Fibroblast of skin of right biceps (primary cell): ENCODE measurements at places on chromosomes 5 and 9.

DNA sequence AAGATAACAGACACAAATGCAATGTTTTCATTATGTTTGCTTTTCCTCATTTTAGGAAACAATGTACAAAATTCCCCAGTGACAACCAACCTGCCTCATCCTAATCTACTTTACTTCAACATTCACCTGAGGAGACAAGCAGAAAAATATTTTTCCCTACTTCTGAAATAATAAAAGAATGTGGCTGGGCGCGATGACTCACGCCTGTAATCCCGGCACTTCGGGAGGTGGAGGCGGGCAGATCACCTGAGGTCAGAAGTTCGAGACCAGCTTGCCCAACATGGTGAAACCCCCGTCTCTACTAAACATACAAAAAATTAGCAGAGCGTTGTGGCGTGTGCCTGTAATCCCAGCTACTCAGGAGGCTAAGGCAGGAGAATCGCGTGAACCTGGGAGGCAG lies 36.9 kb downstream of the MYO10 start:
- no peak for DNase-seq

- no peak for DNase-seq
These were observed 146.5 kb downstream of the CACNA1B start for GRCh38 chr9:138024131-138024530.

DNA sequence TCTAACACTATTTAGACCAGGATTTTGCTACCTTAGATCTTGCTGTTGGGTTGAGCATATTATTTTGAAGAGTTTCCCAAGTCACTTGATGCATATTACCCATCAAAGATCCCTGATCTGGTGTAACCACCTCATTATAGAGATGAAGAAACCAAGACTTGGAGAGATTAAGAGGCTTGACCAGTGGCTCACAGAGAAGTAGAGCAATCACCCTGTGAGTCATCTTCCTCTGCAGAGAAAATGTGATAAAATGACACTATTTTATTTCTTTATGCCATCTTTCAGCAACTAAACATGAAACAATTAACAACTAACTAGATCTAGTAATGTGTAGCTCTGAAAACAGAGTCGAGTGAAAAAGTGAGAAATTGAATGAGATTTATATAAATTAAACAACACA lies 76.1 kb downstream of the KIF4B start:
- DNase-seq = peak; percentile 9

GRCh38 chr5:141969783-141970771 lies 1.2 kb downstream of the RNF14 start:
- no peak for DNase-seq

DNA sequence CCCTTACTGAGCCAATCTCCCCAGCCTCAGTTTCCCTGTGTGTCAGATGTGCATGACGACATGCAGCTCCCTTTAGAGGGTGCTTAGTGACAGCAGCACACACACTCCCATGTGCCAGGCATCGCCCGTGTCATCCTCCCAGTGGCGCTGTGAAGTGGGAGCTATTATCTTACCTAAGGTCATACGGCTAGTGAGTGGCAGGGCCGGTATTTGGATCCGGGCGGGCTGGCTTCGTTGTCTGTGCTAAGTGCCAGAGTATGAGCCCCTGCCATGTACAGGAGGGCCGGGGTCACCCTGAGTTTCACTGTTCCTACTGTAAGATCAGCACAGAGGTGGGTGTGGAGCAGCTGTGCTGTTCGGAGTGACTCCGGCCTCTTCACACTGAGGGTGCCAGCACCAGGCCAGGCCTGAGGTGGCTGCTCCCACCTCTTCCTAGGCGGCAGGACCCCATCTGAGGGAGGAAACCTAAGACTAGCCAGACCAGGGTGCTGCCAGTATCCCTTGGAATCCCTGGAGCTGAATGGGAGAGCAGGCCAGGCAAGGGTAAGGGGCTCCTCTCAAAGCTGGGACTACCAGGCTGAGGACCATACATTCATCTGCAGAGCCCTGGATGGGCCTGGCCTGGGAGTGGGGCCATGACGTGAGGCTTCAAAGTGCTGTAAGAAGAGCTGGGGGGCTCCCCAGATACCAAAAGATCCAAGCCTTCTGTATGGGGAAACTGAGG lies 22.5 kb downstream of the AQP7 start:
- DNase-seq = no peak

DNA sequence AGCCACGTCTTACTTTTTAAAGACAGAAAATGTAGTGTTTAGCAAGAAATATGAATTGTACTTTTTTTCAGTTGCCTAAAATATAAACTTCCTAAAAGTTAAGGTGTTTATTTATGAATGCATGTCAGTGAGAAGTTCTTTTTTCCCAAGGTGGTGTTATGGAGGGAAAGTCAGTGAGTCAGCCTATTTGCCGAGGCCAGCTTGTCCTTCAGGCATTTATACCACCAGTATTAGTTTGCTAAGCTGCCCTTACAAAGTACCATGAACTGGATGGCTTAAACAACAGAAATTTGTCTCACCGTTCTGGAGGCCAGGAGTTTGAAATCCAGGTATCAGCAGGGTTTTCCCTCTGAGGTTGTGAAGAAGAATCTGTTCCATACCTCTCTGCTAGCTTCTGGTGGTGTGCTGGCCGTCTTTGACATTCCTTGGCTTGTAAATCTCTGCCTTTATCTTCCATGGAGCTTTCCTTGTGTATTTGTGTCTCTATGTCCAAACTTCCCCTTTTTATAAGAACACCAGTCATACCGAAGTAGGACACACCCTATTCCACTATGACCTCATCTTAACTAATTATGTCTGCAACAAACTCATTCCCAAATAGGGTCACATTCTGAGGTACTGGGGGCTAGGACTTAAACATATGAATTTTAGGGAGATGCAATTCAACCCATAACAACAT lies 38.4 kb downstream of the PRKACG start:
- no peak for DNase-seq

- DNase-seq = peak; percentile 45
These were observed 31.8 kb upstream of the FOXB2 start for GRCh38 chr9:76987594-76988200.

DNA sequence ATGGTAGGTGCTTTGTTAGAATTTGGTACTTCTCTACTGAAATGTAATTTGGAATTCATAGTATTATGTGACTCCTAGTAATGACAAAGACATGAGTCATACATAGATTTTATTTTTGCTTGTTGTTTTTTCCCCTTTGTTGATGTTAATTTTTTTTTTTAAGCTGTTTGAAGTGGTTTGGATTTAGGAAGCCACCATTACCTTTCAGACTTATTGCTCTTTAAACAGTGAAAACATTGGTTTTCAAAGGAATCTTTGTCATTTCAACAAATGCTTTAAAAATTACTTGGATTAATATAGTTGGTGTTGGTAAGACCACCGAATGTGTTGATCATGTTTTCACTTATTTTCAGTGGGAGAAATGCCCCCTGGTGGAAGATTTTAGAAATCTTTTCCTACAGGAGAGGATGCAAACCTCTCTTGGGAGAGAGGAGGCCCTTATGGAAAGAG lies 170.1 kb upstream of the PITX1 start:
- no peak for DNase-seq

DNA sequence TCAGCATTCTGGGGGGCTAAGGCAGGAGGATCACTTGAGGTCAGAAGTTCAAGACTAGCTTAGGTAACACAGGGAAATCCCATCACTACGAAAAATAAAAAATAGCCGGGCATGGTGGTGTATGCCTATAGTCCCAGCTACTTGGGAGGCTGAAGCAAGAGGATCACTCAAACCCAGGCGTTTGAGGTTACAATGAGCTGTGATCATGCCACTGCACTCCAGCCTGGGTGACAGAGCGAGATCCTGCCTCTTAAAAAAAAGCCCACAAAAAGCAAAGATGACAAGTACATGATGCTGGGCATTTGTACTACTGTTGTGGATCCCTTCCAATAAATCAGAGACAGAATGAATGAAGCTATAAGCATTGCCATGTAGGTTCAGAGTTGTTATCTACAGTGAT lies 320.1 kb upstream of the PANK3 start:
- no peak for DNase-seq

DNA sequence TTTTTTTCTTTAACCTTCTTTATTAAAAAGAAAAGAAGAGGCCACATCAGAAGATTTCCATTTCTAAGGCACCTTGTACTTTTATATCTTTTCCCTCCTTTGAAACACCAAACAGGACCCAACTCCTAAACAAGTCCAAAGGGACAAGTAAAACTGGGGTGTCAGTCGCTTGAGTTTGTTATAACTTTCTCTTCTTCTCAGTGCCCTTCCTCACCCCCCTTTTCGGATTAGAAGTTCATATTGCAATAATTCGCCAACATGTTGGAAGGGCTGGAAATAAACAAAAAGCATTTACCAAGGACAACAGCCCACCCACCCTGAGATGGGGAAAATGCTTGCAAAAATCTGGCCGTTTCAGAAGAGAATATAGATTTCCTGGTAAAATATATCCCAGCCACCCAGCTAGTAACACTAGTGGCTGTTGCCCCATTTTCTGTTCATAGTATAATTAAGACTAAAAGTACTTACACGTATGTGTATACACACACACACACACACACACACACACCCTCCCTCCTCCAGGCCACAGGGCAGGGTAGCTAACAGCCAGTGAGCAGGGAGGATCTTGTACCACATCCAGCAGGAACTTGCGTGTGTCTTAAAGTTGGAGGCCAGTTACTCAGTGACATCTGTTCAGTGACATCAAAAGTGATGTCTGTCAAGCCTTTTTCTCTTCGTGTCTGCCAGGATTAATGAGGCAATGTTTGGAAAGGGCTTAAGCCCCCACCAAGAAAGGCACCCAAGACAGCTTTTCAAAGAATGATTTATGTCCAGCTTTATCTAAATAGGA lies 149.1 kb upstream of the KLF4 start:
- DNase-seq = peak; percentile 72

GRCh38 chr5:171865471-171865870 lies 79.9 kb downstream of the SMIM23 start:
- no peak for DNase-seq

GRCh38 chr9:135082536-135082935 lies 4.9 kb upstream of the OLFM1 start:
- no peak for DNase-seq

GRCh38 chr5:77174526-77174925 lies 36.0 kb upstream of the PDE8B start:
- no peak for DNase-seq

GRCh38 chr5:2258861-2259260 lies 376.1 kb upstream of the IRX4 start:
- no peak for DNase-seq

DNA sequence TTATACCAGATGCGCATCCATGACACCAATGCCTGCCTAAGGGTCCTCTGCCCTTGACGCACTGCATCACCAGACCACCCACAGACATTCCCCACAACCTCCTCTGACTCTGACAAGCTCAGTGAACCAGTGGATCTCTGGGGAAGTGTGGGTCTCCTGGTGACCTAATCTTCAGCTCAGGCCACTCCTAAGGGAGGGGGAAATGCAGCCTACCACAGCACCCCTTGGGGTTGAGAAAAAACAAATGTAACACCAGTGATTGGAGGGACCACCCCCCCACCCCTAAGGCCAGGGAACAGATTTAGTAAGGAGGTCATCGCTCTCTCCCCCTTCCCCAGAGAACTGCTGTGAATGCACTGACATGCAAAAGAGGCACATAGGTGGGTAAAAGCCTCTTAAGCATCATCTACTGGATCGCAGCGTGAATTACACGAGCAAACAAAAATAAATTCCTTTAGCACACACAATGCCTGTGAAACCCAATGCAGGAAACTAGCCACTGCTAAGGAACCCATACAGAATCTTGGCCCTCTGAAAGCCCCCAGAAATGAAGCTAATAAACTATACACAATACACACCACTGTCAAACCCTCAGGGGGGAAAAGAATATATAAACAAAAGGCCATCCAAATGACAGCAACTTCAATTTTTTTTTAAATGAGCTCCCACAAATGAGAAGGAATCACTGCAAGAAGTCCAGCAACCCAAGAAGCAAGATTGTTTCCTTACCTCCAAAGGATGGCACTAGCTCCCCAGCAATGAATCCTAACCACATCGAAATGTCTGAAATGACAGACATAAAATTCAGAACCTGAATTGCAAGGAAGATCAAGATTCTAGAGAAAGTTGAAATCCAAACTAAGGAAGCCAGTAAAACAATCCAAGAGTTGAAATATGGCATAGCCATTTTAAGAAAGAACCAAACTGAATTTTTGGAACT lies 513.7 kb upstream of the PTGER4 start:
- peak; percentile 17 for DNase-seq

DNA sequence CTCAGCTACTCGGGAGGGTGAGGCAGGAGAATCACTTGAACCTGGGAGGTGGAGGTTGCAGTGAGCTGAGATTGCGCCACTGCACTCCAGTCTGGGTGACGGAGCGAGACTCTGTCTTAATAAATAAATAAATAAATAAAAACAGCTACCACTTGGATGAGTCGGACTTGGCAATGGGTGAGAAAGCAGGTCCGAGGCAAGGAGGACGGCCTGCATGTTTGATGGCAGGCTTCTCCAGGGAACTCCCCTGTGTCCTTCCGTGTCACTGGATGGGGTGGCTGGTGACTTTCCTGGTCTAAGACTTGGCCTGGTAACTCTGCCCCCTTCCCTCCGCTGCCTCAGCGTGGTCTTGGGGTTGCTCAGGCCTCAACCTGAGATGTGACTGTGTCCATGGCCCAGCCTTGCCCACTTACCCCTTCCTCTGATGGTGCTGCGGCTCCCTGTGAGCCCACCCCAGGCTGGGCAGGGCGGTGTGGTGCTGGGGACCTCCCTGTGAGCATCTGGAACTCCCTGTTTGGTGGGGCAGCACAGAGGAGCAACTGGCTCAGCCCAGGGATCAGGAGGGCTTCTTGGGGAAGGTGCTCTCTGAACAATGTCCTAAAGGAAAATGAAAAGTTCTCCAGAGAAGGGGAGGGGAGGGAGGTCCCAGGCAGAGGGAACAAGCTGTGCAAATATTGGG lies 62.5 kb upstream of the PSD2 start:
- no peak for DNase-seq

DNA sequence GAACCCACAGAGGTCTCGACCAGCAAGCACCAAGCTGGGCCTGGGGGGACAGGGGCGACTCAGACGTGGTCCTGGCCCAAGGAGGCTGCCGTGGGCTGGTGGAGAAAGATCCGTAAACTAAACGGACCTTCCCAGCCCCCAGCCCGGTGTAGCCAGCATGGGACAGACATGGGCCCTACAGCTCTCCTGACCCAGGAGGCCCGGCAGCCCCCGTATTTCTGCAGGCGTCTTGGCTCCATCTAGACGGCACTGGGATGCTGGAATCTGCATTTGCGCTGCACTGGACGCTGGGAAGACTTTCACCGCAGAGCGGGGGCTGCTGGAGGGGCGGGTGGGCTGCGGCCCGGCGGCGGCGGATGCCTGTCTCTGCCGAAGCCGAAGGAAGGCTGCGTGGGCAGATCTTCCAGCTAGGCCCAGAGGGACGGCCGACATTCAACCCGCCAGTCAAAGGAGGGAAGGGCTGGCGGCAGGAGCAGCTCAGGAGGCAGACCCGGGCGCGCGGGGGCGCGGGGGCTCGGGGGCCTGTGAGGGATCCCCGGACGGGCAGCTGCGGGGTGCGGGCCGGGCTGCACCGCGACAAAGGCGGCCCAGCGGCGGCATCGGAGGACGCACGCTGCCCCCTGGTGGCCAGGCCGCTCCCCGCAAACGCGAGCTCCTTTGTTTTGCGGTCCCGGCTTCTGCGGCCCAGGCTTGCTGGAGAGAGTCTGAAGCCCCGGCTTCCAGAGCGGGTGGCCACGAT lies 266.2 kb downstream of the NSG2 start:
- DNase-seq = peak; percentile 60
